ENCODE measurements at places on chromosomes 1 and 21. TPM values are rescaled to one million over a fixed set of nuclear protein-coding genes. Genes with fewer than 3 reads are reported as not detected.

Gene SYNC
- total RNA-seq = 20.5 TPM

Gene OR6N1
- not detected for total RNA-seq

Gene MARK1
- 2.5 TPM for total RNA-seq

Gene SPATA46
- not detected for total RNA-seq

Gene TTC22
- total RNA-seq = not detected

Gene NBPF9
- total RNA-seq = 11.7 TPM

Gene LCE1F
- not detected for total RNA-seq

Gene ZNF593OS
- total RNA-seq = not detected

Gene GCSAML
- not detected for total RNA-seq
